ENCODE measurements at places on chromosomes 6 and 20.
A peak's percentile ranks its signal among the peaks of the same experiment; 100 is the strongest.

GRCh38 chr6:44291841-44292240 lies 21.3 kb downstream of the AARS2 start:
- no peak for DNase-seq

GRCh38 chr6:44478158-44478557 lies 90.7 kb downstream of the CDC5L start:
- DNase-seq = no peak

DNA sequence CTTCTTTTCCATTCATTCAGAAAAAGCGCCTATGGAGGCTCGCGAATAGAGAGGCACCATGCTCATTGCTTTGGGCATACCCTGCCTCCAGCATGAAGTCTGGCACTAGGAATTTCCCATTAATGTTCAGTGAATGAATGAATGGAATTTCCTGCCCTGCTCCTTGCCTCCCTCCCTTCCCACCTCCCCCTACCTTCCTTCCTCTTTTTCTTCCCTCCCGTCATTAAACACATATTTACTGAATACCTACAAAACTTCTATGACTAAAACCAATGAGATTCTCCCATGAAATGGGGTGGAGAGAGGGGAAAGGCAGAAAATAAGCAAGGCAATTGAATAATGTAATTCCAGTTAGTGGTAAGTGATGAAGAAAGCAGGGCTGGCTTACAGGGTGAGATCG lies 213.8 kb upstream of the AGPAT4 start:
- no peak for DNase-seq

DNA sequence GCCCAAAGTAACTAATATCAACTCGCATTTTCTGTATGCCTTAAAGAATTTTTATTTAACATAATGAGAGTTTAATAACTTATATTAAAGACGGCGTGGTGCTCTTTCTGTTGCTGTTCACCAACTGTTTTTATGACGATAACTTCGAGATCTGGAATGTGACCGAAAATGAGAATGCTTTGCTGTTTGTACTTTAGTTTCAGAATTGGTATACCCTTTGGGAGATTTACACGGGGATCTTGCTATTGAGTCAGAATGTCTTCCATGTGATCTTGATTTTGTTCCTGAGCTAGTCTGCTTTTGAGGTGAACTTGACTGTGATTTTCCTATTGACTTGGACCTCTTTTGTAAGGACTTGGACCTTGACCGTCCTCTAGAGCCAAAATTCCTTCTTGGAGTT lies 17.9 kb downstream of the PNRC1 start:
- no peak for DNase-seq

- peak; percentile 76 for DNase-seq
Observed at GRCh38 chr20:19137641-19138040, 74.8 kb upstream of the SLC24A3 start.

DNA sequence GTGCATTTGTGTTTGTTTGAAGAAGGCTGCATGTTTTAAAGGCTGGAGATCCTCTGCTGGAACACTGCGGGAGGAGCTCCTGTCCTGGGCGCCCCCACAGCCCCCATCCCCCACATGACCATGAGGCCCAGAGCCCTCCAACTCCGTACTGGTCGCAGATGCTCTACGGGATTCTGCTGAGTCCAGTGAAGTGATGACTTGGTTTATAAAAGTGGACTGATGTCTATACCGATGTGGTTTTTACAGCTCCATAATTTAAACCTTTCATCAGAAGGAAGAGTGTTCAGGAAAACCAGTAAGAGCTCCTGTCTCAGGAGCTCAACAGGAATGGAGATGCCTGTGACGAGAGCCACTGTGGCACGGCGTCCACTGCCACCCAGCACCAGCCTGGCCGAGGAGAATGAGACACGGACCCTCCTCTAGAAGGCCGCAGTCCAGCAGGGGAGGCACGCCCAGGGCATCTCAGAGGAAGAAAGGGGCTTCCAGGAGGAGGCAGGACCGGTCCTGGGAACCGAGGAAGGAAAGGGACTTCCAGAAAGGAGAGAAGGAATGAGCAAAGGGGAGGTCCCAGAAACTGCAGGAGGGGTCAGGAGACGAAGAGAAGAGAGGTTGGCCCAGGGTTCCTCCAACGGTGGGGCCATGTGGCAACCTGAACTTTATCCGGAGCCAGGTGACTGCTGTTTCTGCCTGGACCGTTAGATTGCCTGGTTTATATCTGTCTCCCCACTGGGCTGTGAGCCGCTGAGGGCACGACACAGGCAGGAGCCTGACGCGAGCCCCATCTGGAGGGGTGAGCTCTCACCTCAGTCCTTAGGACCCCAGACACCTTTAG lies 26.9 kb downstream of the BFSP1 start:
- DNase-seq = no peak

DNA sequence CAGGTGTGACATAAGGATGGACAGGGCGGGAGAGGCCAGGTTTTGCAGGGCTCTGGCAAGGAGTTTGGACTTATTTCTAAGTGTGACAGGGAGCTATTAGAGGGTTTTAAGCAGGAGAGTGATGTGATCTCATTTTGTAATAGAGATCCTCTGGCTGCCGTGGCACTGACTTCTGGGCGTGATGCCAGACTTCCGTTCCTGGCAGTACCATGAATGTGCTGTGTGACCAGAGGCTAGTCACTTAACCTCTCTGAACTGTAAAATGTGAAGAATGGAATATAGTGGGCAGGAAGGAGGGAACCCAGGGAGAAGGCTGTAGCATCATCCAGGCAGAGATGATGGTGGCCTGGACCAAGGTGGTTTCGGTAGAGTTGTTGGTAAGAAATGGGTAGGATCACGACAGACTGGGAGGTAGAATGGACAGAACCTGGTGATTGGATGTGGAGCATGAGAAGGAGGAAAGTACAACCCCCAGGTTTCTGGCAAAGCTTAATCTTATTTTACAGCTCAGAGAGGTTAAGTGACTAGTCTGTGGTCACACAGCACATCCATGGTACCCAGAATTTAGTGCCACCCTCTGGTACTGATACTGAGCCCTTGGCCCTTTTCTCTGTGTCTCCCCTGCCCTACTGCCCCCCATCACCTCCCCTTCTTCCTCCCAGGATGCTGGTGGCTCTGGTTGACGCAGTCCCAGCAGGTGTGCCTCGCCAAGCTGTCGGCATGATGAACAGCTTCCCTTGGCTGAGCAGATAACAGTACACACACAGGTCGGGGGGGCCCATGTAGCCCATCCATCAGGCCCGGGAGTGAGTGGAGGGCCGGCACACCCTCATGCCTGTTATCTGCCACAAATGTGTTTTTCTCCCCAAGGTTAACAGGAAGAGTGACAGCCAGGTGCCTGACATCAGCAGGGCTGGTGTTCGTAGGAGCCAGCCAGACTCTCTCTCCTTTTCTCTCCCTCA lies 52.9 kb upstream of the CTNNBL1 start:
- no peak for DNase-seq

- no peak for DNase-seq
Observed at GRCh38 chr20:57661746-57662455, 41.7 kb upstream of the ZBP1 start.

DNA sequence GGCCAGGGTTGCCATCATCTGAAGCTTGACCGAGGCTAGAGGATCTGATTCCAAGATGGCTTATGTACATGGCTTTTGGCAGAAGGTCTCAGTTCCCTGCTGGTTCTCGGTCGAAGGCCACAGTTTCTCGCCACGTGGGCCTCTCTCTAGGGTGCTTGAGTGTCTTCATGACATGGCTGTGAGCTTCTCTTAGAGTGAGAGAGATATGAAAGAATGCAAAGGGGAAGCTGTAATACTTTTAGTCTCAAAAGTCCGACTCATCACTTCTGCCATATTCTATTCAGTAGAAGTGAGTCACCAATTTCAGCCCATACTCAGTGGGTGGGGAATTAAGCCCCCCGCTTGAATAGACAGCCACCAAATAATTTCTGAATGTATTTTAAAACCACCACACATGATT lies 94.2 kb downstream of the UTRN start:
- no peak for DNase-seq

Measured in NCI-H187 (cell line).